Gastroesophageal sphincter (tissue), 4 donors: ENCODE measurements at places on chromosomes 6 and 20. TPM values are rescaled to one million over a fixed set of nuclear protein-coding genes. Genes with fewer than 3 reads are reported as not detected.

GRCh38 chr6:10418862-10419748, 4.2 kb upstream of the TFAP2A start:
- ATAC-seq = no peak

Gene SMLR1
- not detected for total RNA-seq

Gene LRRC1
- 12.4 TPM for total RNA-seq

Gene NRN1
- 13.2 TPM for total RNA-seq

Gene COX4I2
- 12.1 TPM for total RNA-seq

Gene TTK
- 0.32 TPM for total RNA-seq
